Activated T-helper 2 cell treated with anti-CD3 and anti-CD28 coated beads, Interferon-gamma antibody, Interleukin-2, Interleukin-4, amounts not matched to agents 10 μg/mL and 5 μg/mL and 100 μg/mL, durations not matched to agents 14 hours and 24 hours and 36 hours (primary cell): ENCODE measurements at places on chromosomes 5 and 9.

DNA sequence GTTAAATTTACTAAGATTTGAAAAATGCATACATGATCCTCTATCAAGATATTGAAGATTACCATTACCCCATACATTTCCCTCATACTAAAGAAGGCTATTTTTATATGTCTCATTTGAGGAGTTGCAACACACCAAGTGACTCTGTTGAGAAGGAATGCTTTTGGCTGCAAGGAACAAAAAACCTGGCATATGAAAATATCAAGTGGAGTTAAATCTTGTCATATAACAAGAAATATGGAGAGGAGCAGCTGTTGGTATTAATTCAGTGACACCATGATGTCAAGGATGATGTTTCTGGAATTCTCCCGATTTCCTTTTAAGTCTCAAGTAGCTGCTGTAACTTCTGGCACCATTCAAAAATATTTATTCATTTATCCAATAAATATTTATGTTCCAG is 193.8 kb downstream of the CSNK1G3 start:
- no peak overlapping the region for H3K4me3 ChIP-seq
- no peak for DNase-seq
- H3K36me3 ChIP-seq, result no peaks in the 10 kb centered on the region
- no peak overlapping the region for H3K27ac ChIP-seq
- no peaks in the 10 kb centered on the region for H3K4me1 ChIP-seq

- peaks cover 7% of the 10 kb centered on the region for H3K4me1 ChIP-seq
- no peak for DNase-seq
- no peaks in the 10 kb centered on the region for H3K27me3 ChIP-seq
- H3K27ac ChIP-seq, result no peak overlapping the region
- peaks cover 51% of the 10 kb centered on the region for H3K36me3 ChIP-seq
- no peak overlapping the region for H3K4me3 ChIP-seq
These were observed 11.0 kb downstream of the TMEM268 start for GRCh38 chr9:114621975-114622609.

DNA sequence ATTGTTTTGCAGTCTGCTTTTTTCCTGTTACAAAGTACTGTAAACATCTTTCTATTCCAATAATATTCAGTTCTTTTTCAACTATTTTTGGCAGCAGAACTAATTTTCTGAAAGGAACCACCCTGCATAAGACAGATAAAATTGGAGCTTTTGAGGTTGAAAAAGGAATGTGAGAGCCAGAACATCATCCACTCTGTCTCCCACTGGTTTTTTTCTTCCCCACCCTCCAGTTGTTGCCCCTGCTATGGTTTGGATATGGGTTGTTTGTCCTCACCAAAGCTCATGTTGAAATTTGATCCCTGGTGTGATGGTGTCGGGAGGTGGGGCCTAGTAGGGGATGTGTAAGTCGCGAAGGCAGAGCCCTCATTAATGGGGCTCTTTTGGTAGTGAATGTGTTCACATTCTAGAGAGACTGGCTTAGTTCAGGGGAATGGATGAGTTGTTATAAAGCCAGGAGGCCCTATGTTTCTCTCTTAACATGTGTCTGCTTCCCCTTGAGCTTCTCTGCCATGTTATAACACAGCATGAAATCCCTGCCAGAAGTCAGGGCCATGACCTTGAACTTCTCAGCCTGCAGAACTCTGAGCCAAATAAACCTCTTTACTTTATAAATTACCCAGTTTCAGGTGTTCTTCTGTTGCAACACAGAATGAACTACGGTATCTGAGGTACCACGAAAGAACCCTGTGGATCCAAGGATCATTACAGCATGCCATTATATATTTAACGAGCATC is 34.8 kb upstream of the MAST4 start:
- H3K27ac ChIP-seq, result no peak overlapping the region
- no peak for DNase-seq
- H3K4me1 ChIP-seq, result peaks cover 7% of the 10 kb centered on the region
- H3K27me3 ChIP-seq, result peaks cover 3% of the 10 kb centered on the region
- H3K36me3 ChIP-seq, result no peaks in the 10 kb centered on the region
- no peak overlapping the region for H3K4me3 ChIP-seq

DNA sequence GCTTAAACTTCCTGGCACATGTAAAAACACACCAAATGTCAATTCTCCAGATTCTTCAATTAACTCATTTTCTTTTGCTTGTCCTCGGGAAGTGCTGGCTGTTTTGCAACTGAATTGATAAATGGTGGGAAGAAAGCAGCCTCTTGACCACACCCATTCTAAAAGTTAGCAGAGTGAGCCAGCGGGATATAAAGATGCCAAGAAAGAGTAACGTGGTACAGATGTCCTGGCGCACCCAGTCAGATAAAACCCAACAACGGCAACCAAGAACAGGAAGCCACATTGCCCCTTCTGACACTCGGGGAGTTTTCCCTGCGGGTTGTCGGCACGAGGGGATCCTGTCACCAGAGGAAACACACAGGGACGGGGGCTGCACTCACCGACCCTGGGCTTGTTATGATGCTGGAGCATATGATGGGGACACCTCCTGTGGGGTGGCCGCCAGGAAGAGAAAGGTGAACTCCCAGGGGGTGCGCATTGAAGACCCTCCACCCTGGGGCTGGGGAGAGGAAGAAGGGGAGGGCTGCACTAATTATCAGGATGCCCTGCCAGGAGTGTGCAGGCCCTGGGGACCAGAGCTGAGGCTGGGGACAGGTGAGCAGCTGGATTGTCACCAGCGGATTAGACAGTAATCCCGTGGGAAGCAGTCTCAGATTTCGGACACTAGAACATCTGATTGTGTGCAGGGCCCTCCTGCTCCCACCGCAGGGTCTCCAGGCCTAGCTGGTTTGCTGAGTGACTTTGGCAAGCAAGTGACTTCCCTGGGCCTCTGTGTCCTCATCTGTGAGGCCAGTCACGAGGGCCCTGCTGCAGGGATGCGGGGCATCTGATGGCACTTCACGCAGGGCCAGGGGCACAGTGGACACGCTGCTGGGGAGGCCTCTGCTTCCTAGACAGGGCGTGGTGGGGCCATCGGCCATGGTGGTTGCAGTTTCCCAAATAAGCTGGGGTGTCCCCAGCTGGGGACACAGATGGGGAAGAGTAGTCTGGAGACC is 59.2 kb downstream of the CRB2 start:
- H3K27ac ChIP-seq, result no peak overlapping the region
- no peaks in the 10 kb centered on the region for H3K4me1 ChIP-seq
- no peak overlapping the region for H3K4me3 ChIP-seq
- H3K27me3 ChIP-seq, result no peaks in the 10 kb centered on the region
- DNase-seq, result no peak

- peak overlapping the region; percentile 97 for H3K4me3 ChIP-seq
- peaks cover 37% of the 10 kb centered on the region for H3K4me1 ChIP-seq
- H3K27ac ChIP-seq, result no peak overlapping the region
- peaks cover 27% of the 10 kb centered on the region for H3K36me3 ChIP-seq
These were observed 1.6 kb downstream of the MED27 start for GRCh38 chr9:132077881-132078698.

DNA sequence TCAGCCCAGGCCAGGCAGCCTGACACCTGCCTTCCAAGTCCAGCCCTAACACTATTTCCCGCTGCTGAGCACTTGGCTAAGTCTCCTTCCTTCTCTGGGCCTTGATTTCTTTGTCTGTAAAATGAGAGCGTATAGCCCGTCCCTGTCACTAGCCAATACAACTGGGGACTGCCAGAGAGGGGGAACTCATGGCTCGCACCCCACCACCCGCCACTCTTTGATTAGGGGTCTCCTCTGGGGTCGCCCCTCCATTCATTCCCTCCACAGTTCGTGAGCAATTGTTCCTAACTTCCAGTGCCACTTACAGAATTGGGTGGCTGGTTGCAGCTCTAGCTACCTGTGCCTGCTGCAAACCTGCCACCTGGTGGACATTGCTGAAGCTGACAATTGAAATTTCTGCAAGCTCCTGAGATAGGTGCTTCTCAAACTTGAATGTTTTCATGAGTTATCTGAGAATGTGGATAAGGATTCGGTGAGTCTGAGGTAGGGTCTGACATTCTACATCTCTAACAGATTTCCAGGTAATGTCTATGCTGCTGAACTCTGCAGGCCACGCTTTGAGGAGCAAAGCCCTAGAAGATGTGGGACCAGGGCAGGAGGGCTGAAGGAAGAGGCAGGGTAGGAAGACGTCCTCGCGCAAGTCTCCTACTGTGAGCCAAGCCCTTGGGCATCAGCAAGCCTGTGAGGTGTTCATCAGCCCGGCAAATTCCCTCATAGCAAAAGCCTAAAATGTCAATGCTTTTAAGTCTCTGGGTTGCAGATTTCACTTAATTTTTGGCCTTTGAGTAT is 13.3 kb upstream of the RECK start:
- no peaks in the 10 kb centered on the region for H3K36me3 ChIP-seq
- peaks cover 13% of the 10 kb centered on the region for H3K27me3 ChIP-seq
- H3K4me1 ChIP-seq, result no peaks in the 10 kb centered on the region
- no peak overlapping the region for H3K4me3 ChIP-seq
- H3K27ac ChIP-seq, result no peak overlapping the region
